ENCODE measurements at places on chromosomes 12 and 14. TPM values are rescaled to one million over a fixed set of nuclear protein-coding genes. Genes with fewer than 3 reads are reported as not detected.

DNA sequence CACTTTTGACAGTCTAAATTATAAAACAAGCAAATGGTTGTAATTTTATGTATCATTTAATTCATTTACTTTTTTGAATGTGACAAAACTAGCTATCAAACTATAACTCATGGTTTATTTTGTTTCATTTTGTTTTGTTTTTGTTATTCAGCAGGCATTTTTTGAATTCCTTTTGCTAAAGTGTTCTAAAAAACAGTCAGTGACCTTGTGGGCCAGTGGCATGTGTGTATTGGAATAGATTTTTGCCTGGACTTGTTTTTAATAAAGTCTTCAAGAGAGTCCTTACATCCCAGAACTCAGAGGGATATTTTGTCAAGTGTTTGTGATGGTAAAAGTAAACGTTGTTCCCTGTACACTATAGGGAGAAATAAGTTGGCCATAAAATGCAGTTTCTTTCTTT lies 369.7 kb upstream of the SYT1 start:
- no peak for DNase-seq

The OR6C4 gene
- not detected for total RNA-seq

The PRH2 gene
- total RNA-seq = not detected

GRCh38 chr14:81676395-81676794 lies 142.7 kb upstream of the SEL1L start:
- DNase-seq = no peak

DNA sequence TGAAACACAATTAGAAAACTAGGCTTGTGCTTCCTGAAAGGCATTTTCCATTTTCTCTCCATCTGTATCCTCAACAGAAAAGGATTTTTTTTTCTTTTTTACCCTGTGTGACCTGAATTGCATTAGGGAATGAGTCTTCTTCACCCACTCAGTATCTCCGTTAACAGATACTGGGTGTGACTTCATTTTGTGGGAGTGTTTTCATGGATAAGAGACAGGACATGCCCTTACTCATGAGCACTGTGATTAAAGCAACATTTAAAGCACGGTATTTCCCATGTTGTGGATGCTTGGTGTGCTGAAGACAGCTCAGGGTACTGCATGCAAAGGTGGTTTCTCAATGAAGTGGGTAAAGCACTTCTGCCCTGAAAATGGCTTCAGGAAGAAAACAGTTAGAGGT lies 1397.3 kb upstream of the TMEM132C start:
- no peak for DNase-seq

DNA sequence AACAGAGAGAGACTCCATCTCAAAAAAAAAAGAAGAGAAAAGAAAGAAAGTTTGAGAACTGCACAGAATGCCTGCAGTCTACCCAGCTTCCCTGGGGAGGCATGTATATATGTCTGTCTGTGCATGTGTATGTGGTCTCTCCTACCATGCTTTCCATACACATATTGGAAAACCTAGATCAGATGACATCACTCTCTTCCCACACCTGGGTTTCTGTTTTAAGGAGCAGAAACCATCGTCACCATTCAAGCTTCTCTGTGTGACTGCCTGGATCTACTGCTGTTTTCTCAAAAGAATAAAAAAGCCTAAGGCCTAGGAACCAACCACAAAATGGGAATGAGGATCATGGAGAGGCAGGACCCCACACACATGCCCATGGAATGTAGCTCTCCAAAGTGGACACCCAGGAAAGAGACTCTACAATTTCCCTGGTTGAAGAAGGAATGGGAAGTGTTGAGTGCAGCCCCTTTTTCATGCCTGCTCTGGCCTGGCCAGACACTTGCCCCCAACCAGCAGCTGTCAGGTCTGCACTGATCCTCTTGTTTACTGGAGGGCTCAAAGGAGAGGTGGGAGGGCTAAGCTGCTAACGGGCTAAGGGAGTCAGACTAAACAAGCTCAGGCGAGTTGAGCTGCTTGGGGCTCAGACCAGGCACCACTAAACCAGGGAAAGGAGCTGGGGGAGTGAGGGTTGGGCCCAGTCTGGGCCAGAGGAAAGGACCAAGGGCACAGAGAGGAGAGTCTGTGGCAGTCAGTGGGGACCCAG lies 7.7 kb upstream of the PCK2 start:
- no peak for DNase-seq

The GDF3 gene
- total RNA-seq = not detected

GRCh38 chr12:18139989-18140596 lies 50.1 kb upstream of the RERGL start:
- DNase-seq = no peak

GRCh38 chr14:77825895-77826519 lies 26.1 kb downstream of the ADCK1 start:
- no peak for DNase-seq

The BEST3 gene
- total RNA-seq = not detected

DNA sequence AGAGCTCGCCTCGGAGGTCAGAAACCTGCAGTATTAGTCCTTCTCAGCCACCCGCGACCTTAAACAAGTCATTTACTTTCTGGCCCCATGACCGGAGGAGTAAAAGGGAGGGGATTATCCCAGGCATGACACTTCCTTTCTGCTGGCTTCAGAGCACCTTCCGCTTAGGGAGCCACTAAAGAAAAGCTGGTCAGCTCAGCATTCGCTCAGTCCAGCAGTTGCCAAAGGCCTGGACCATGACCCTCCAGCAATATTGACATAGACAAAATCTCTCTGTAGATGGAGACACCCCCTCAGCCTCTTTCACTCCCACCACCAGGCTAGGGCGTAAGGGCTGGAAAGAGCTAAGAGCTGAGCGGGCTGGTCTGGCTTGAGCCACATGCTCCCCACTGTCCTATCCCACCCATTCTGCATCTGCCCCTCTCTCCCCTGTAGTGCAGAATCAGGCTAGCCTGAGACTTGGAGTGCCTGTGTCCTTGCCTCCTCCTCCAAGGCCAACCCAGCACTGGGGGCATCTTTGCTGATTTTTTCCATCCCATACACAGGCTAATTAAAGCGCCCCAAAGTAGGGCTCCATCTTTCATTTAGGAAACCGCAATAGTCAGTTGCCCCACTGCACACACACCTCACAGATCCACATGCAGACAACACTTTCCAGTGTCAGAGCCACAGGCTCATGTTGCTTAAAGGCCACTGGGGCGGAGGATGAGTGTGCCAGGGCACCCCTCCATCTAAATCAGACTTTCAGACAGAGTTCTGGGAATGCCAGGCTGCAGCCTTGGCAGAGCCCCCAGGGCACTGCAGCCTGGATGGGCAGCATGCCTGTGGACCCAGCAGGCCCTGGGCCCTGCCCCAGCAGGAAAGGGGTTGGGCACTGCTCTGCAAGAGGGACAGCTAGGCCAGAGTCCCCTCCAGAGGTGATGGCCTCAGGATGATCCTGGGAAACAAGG lies 4.0 kb upstream of the CPNE6 start:
- peak; percentile 16 for DNase-seq

DNA sequence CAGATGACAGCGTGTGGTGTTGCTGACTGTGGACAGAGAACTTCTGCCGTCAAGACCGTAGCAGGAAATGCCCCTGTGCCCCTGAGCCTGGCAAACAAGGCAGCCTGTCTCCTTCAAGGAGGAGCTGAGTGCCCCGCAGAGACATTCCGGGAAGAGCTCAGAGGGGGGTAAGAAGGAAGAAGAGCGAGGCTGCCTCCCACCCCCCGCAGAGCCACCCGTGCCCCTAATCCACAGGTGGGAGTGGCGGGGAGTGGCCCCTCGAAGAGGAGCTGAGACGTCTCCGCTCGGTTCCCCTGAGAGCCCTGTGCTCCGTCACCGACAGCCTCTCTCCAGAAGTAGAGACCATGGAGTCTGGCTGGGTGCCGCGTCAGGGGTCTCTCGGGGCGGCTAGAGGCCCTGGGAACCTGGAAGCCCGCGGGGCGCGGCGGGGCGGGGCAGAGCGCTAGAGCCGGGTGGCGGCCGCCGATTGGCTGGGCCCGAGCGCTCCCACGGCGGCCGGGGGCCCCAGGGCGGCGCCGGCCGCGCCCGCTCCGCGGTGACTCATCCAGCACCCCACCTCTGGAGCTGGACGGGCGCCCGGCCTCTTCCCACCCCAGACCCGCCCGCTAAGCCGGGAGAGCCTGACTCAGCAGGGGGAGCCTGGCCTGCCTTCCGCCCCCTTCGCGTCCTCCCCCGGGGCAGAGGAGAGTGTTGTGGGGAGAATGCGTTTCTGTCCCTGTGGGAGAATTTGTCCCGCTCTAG lies 25.2 kb upstream of the KRT78 start:
- DNase-seq = peak; percentile 92

DNA sequence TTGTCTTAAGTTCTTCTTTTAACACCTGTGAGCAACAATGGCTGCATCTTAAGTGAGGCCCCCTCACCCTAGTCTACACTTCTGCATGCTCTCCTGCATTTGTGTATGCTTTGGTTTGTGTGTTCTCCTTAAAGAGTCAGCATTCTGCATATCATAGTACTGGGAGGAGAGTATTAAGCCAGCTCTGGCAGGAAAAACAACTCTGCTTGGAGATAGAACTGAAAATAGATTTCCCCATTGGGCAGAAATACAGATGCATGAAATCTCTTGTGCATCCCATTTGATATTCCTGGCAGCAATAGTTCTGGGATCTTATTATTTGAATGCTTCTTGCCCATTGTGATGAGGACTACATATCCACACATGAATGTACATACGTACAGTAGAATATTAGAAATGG lies 70.6 kb upstream of the PRICKLE1 start:
- DNase-seq = no peak

DNA sequence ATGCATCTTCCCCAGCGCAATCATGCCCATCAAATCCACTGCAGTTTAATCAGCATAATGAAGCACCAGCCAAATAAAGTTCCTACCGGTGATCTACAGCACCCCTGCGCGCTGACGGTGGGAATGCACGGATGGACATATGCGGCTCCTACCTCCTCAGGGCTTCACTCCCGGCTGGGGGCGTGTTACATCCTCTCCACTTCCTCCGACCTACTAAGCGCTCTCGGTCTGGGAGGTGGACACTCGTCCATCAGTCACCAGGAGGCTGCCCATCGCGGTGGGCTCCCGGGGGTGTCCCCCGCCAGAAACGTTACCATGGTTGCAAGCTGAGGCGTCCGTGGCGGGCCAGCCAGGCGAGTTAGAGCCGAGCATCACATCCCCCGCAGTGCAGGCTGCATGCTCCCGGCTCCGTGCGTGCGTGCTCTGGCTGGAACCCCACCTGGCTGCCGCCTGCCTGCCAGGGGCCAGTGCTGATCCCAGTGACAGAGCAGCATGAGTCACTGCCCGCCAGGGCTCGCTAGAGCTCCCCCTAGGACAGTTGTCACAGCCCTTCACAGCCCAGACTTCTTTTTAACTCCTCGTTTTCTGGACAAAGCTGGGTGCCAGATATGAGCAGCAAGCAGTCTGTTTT lies 73.0 kb downstream of the CIT start:
- DNase-seq = peak; percentile 10

DNA sequence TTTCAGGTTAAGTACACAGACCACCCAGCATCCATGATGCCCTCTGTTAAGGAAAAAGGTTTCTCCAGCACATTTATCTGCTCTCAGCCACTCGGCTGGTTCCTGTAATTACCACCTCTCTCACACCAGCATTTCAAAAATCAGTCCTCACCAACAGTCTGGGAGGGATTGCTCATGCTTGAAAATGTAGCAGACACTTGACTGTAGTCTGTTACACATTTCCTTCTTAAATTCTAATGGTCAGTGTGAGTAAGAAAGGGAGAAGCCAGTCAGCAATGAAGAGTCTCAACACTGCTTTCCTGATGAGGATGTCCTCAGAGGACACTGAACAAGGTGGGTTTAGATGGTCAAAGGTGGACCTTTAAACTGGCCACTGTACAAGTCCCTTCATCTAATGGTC lies 6.0 kb downstream of the ZBTB39 start:
- no peak for DNase-seq

The PACS2 gene
- 54.8 TPM for total RNA-seq

GRCh38 chr12:68317047-68317667 lies 15.0 kb downstream of the MDM1 start:
- DNase-seq = no peak

The MYH6 gene
- total RNA-seq = not detected
